NCI-H1105 (cell line): ENCODE measurements at places on chromosomes 12 and 14.

- DNase-seq: no peak
Measured at GRCh38 chr12:104737791-104738301, 220.2 kb downstream of the SLC41A2 start.

- DNase-seq: no peak
Measured at GRCh38 chr12:11882301-11883019, 188.3 kb upstream of the BCL2L14 start.

GRCh38 chr14:87323191-87323590 lies 669.8 kb downstream of the GALC start:
- DNase-seq: no peak

GRCh38 chr12:24754690-24755638 lies 193.9 kb downstream of the BCAT1 start:
- no peak for DNase-seq

- DNase-seq: no peak
Measured at GRCh38 chr12:69649529-69649928, 38.8 kb upstream of the LRRC10 start.

DNA sequence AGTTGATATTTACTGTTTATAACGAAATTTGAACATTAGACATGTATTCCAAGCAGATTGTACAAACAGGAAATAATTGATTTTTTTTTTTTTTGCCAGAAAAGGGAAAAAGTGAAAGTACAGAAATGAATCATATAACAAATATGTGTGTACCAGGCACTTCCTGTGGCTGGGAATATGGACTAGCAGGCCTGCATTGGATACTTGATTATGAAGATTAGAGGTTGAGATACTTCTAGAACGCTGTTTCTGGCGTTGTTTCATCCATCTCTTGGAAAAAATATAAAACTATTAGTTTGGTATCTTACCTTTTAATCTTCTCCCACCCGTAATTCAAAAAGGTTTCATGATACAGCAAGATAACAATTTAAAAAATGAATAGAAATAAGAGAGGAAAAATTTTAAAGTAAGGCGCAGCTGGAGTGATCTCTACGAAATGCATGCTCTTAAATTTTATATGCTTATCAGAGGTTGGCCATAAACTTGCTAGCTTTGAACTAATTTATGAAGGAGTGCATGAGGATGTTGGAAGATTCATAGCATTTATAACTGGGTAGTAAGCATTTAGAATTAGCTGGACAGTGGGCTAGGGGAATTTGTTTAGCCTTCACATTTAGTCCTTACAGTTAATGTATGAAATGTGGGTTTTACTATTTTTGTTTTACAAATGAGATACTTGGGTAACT lies 90.8 kb downstream of the AEBP2 start:
- no peak for DNase-seq

DNA sequence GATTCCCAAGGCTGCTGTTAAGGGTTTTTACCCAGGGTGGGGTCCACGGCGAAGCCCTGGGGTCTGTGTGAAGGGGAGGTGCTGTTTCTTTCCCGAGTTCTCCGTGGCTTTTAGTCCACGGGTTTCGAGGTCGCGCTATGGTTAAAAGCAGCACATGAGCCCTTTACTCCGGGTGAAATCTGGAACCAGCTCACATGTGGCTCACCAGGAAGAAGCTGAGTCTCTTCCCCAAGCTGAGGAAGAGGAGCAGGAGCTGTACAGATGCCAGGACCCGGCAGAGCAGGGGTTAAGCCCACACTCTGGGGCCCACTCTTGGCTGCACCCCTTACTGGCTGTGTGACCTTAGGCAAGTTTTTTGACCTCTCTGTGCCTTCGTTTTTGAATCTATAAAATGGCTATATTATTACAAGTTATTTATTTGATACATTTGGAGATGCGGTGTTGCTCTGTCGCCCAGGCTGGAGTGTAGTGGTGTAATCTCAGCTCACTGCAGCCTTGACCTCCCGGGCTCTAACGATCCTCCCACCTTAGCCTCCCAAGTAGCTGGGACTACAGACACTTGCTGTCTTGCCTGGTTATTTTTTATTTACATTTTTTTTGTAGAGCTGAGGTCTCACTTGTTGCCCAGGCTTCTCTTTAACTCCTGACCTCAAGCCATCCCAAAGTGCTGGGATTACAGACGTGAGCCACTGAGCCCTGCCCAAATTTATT lies 266.3 kb downstream of the AACS start:
- no peak for DNase-seq

DNA sequence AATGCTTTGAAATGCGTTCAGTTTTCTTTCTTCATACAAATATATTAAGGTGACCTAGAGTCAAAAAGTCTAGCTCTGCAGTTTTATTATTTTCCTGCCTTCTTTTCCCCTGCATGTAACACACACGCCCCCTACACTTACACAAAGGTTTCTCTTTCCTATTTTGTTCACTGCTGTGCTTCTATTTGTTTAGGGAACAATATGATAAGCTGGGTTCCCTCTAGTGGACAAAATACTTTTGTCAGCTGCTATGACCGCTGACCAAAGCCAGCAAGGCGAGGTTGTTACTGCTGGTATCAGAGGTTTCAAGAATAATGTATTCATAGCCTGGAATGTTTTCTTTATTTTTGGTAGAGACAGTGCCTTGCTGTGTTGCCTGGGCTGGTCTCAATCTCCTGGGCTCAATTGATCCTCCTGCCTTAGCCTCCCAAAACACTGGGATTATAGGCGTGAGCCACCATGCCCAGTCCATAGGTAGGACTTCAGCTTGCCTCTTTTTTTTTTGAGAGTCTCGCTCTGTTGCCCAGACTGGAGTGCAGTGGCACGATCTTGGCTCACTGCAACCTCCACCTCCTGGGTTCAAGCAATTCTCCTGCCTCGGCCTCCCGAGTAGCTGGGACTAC lies 33.4 kb downstream of the FNTB start:
- DNase-seq: peak; percentile 1

GRCh38 chr14:71343724-71344123 lies 436.5 kb downstream of the PCNX1 start:
- no peak for DNase-seq

DNA sequence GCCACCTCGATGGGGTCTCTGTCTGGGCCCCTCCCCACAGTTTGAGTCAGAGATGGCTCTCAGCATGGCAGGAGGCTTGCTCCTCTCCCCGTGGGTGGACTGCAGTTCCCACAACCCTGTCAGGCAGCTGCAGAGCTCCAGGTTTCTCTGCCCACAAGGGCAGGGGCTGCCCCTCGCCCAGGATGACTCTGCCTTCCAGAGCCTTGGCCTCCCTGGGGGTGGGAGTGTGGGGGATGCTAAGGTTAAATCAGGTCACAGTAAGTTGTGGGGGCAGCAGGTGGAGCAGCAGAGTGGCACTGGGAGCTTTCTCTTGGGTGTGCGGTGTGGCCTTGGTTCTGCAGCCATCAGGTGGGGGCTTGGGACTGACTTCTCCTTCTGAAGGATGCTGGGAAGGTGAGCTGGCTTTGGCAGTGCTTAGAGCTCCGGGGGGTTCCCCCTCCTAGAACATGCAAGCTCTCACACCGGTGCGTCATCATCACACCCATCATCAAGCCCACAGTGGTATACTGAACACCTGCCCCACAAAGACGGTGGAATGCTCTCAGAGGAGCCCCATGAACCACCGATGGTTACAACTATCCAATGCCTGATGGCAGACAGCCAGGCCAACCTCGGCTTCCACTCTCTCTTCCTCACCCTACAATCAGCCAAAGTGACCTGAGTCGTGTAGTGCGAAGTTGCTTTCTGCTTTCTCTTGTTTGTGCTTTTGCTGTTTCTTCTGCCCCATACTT lies 39.7 kb downstream of the ERH start:
- DNase-seq: no peak

DNA sequence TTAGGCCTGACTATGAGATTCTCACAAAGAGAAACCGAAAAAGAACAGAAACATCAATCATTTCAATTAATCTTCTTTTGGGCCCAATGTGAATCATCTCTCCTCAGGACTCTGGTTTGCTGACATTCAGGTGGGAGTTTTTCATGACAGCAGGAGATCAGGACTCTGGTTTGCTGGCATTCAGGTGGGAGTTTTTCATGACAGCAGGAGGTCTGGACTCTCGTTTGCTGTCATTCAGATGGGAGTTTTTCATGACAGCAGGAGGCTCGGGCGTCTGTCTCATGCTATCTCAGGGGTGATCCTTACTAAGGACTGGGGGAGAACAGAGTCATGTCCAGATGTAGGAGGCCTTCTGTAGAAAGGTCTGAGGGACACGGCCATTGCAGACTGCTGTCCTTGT lies 40.1 kb upstream of the PARP11 start:
- no peak for DNase-seq

DNA sequence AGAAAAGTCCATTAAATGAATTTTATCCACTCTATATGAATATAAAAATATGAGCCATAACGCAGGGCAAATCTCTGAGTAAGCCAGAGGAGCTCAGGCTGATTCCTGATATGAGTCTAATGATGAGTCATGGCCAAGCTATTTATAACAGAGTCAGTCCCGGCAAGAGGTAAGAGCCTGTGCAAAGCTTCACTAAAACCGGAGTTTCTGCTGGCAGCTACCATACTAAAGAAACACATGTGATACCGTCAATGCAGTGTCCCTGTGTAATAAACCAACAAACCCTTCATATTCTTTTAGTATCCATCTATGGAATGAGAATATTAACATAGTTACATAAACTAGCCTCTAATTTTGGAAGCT lies 319.4 kb downstream of the KCNC2 start:
- DNase-seq: no peak

GRCh38 chr14:106507354-106507753 lies 981.0 kb downstream of the TMEM121 start:
- no peak for DNase-seq

- no peak for DNase-seq
Measured at GRCh38 chr14:74475678-74476077, 17.4 kb downstream of the NPC2 start.

- no peak for DNase-seq
Measured at GRCh38 chr12:102611995-102612394, 131.6 kb upstream of the IGF1 start.

- DNase-seq: no peak
Measured at GRCh38 chr12:113347892-113348291, 10.5 kb upstream of the PLBD2 start.

GRCh38 chr12:4353785-4354208 lies 25.7 kb downstream of the FGF23 start:
- DNase-seq: peak; percentile 8

- DNase-seq: no peak
Measured at GRCh38 chr12:27524494-27524835, 459 bp downstream of the PPFIBP1 start.

- no peak for DNase-seq
Measured at GRCh38 chr14:103684471-103684870, 30.8 kb downstream of the XRCC3 start.

DNA sequence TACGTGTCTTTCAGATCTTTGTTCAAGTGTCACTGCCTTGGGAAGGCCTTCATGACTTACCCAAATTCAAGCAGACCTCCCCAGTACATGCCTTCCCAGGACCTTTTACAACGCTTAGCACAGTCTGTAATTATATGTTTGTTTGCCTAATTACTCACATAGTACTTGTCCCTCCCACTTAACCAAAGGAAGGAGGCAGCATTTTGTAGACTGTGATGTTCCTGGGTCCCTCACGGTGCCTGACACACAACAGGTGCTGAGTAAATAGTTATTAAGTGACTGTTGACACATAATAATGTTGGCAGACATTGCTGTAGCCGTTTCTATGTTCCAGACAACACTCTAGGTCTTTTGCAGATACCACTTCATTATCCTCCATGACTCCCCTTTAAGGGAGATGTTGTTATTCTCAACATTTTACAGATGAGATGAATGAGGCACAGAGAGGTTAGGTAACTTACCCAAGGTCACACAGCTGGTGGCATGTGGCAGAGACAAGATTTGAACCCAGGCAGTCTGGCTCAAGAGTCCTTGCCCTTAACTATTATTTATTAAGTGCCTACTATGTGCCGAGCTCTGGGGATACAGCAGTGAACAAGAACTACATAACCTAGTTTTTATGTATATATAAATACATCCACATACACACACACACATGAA lies 130.7 kb downstream of the PHETA1 start:
- DNase-seq: no peak

- DNase-seq: no peak
Measured at GRCh38 chr14:103347091-103347815, 13.2 kb downstream of the EIF5 start.

DNA sequence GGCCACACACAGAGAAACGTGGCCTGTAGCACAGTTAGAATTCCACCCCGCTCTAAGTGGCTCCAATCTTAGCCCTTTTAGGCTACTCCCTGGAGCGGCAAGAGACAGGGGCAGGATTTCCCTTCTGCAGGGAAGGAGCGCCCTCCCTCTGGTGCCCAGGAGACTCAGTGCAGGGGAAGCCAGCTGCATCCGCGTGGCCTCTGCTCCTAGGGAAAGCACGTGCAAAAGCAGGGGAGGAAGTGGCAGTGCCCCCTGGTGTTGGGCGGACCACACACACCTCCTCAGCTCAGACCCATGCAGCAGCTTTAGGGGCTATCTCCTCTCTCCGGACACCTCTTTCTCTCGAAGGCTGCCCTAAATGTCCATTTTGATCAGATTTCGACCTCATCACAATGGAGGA lies 50.0 kb downstream of the SPRING1 start:
- DNase-seq: no peak

- no peak for DNase-seq
Measured at GRCh38 chr12:103785243-103786031, 55.6 kb downstream of the NT5DC3 start.

DNA sequence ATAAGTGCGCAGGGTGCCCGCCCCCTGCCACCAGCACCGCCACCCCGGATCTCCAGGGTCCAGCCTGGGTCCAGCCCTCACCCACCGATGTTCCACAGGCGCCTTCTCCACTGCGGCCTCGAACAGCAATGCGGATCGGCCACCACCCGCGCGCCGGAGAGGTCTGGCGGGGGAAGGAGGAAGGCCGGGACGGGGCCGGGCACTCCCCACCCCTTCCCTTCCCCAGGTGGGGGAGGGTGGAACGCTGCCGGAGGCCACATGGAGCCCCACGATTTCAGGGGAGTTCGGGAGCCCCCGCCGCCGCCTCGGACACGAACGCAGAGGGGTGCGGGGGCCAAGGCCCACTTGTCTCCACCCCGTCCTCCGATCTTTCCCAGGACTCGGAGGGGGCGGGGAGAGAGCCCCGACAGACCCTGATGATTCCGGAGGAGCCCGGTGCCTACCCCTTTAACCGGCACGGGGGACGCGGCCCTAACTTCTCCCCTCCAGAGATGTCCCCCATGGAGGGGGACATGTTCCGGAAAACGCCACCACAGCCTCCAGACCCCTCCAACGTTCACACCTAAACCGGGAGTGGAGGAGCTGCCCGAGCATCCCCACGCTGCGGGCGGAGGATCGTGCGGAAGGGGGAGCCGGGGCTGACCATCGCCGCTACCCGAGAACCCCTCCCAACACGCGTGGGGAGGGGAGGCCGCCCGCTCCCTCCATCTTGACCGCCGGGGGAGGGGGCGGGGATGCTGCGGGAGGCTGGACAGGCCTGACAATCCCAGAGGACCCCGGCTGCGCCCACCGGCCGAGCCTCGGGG lies 1.1 kb downstream of the ATXN2 start:
- DNase-seq: no peak
